ENCODE measurements at places on chromosomes 16 and 17.

GRCh38 chr16:85438981-85439685, 174.0 kb upstream of the GSE1 start:
- DNase-seq: no peak

GRCh38 chr16:67459066-67459860, 21.7 kb downstream of the ATP6V0D1 start:
- DNase-seq: no peak

GRCh38 chr17:69912805-69913204, 162.2 kb upstream of the KCNJ16 start:
- DNase-seq: no peak

- peak; percentile 81 for DNase-seq
Measured at GRCh38 chr16:58499615-58500351, at the start of gene NDRG4. Gene NDRG4 (plus strand): TSS chr16:58500143. CDS start chr16:58500249, 106 bp downstream.

DNA sequence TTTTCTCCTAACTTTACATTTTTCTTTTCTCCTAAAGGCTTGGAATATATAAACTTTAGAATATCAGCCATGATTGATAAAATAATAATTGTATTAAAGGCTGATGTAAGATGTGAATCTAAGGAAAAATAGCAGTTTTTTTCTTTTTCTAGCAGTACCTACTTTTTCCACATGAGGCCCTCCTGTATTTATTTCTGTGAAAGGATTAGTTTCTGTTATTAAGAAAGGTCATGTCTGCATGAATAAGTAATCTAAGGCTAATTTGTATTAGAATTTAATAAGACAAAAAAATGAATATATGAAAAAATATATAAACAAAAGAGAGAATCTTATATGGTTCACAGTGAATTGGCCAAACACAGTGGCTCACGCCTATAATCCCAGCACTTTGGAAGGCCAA, 85.3 kb downstream of the STXBP4 start:
- DNase-seq: no peak

Data from renal cortex interstitium (tissue), 15 donors.